ENCODE measurements at places on chromosomes 2 and 18.

DNA sequence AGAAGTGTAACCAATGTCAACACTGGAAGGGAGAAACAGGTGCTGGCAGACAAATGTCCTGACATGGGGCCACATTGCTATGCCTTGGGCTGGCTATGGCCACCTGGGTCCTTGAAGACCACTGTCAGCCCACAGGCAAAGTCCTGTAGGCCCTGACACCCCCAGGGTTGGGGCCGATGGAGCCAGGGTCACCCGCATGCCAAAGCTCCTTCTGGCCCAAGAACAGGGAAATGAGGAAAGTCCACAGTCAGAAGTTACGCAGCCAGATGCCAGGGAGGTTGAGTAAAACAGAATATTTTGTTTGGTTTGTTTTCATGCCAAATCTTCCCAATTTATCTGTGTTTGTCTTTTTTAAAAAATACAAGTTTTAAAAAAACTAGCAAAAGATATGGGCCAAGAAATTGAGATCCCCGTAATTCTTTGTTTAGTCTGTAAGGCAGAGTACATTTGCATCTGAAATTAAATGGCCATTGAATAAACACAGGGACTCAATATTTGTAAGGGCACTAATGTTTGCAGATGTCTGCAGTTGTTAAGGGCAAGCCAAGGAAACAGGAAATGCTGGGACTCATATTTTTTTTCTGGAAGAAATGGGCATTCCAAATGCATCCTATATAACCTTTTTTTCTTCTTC is 186.4 kb downstream of the FAM210A start:
- no peak for DNase-seq

DNA sequence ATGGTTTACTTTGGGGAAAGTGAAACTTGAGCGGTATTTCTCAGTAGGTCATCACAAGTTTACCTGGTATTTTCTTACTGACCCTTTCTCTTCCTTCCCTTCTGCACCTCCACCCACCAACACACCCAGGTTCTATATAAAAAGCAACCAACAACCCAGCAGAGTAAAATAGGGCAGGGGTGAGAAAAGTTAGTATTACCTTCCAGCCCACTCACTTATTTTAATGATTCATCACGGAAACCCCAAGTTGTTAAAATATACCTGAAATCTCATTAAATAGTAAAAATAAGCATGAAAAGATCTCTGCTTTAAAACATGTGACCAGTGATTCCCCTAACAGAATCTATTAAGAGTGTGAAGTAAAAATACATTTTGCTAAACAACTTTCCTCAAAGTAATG is 306.1 kb downstream of the ZEB2 start:
- no peak for DNase-seq

DNA sequence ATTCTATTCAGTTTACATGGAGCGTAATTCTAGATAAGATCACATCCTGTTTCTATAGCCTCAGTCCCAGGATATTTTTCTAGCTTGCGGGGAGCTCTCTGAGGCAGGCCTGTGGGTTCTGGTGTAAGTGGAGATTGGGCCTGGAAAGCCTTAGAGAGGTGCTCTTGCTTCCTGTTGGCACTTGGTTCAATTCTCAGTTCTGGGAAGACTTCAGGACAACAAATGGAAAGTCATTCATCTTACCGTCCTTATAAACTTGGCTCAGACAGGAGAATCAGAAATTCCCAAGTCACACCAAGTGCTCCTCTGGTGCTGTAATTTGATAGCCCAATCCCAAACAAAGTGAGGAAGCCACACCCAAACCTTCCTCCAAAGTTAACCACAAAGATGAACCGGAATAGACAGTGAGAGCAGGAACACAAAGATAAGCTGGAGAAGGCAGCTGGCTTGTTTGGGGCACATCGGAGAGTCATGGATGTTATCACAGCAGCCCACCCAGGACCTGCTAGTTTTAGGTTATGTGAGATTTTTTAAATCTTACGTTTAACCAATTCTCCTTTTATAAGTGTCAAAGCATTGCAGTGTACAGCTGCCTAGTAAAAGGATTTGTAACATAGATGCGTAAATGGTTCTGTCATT is 144.3 kb upstream of the MAP3K20 start:
- DNase-seq = no peak

- DNase-seq = no peak
Measured at GRCh38 chr2:28754321-28754720, 2.7 kb downstream of the PPP1CB start.

DNA sequence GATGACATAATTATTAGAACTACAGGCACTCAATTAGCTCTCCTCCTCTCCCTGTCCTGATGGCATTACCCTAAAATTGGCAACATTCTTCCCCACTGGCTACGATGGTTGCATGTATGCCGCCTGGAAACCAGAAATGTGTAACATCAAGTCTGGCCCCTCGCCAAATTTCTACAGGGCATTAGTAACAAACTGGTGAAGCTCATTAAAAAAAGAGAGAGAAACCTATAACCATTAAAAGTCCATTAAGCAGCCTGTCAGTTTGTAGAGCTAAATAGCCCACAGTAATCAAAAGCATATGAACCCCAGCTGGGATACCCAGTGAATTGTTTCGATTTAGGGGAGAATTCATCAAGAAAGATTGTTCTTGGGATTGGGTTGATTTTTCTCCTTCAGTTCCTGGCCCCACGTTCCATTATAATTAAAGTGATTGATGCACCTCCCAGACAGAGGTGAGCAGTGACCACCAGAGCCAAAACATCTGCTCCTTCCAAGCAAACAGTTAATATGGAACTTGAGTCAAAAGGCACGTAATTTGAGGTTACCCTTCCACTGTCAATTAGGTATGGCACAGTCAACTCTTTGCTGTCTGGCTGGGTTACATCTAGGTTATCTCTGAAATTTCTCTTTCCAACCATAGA is 208.6 kb downstream of the C1D start:
- DNase-seq = no peak

DNA sequence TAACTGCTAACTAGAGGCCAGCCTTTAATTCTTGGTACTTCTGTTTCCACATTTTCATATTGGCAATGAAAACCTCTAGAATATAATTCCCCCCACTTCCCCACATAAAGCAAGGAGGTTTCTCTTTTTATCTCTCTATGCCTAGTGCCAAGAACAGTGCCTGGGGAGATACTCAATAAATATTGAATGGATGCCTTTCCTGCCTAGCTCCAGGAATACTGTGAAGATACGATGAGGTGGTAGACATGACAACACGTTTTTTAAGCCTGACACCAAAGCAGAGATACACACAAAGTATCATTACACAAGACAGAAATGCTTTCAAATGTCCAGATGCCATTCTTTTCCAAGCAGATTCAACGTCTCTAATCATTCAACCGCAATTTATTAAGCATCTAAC is 535.5 kb downstream of the XIRP2 start:
- no peak for DNase-seq

DNA sequence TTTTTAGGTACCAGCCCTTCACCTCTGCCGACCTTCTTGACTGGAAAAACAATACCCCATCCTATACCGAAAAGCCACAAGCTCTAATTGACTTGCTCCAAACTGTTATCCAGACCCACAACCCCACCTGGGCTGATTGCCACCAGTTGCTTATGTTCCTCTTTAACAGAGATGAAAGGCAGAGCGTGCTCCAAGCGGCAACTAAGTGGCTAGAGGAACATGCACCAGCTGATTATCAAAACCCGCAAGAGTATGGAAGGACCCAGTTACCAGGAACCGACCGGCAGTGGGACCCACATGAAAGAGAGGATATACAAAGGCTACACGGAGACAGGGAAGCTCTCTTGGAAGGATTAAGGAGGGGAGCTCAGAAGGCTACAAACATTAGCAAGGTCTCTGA is 86.1 kb upstream of the TANC1 start:
- no peak for DNase-seq

All from activated CD8-positive, alpha-beta memory T cell treated with anti-CD3 and anti-CD28 coated beads for 4 hours (primary cell).